ENCODE measurements at places on chromosomes 7 and 10.

GRCh38 chr7:55501611-55502010 is 70.7 kb downstream of the VOPP1 start:
- DNase-seq = no peak

DNA sequence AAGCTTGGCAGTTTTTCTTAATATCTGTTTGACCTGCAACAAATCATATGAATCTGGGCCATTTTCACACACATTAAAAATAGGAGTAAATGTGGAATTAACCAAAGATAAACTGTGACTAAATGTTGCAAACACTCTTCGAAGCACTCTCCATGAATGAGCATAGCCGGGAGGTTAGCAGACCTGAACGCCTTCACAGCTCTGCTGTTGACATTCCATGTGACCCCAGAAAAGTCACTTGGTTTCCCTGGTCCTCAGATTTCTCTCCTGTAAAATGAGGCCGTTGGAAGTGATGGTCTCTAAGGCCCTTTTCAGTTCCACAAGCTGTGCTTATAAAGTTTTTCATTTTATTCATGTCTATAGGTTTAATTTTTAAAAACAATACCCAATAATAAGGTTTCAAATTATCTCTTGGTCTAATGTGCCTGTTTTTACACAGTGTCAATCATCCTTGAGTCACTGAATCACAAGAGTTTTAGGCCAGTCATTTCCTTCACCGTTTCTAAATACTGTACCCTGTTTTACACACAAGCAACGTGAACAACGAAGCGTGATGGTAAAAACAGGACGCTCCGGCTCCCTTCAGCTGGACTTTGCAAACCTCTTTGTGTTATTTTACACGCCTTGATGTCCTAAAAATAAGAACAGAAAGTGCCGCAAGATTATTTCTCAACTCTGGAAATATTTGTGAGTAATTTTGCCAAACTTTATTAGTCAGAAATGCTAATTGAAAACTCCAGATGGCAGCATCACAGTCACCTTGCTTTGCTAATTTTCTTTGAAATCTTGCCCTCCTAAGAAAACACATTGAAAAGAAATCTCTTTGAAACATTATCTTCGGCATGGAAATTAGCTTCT is 38.6 kb upstream of the MET start:
- no peak for DNase-seq

GRCh38 chr7:85489498-85489897 is 302.6 kb upstream of the SEMA3D start:
- DNase-seq = no peak

GRCh38 chr10:102009801-102010425 is 46.1 kb downstream of the ARMH3 start:
- DNase-seq = no peak

- no peak for DNase-seq
Observed at GRCh38 chr10:18142151-18142550, 1.9 kb downstream of the CACNB2 start.

- no peak for DNase-seq
Observed at GRCh38 chr7:117942780-117943179, 69.5 kb upstream of the CTTNBP2 start.

DNA sequence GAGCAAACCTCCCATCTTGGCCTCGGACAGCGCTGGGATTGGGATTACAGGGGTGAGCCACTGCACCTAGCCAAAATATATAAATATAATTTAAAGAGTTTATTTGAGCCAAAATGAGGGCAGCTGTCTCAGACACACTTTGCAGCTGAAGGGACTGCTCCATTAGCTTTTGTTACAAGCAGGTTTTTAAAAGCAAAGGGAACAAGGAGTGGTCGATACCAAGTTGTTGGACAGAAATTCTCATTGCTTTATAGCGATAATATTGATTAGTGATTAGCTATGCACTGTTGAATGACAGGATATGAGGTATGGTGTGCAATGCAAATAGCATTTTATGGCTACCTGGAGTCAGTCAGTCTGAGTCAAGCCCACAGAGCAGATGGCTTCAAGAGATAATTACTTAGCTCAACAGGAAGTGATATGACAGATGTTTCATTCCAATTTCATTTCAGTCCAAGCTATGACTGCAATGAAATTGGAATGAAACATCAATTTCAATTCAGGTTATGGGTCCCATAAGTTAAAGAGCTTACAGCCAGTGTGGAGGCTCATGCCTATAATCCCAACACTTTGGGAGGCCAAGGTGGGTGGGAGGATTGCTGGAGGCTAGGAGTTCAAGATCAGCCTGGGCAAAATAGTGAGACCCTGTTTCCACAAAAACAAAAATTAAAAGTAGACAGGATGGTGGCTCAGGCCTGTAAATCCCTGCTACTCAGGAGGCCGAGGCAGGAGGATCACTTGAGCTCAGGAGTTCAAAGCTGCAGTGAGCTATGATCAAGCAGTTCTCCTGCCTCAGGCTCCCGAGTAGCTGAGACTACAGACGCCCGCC is 23.1 kb downstream of the TYW1 start:
- no peak for DNase-seq

GRCh38 chr7:18345641-18346234 is 149.8 kb upstream of the HDAC9 start:
- DNase-seq = peak; percentile 4

GRCh38 chr10:110535958-110536891 is 31.3 kb upstream of the SMC3 start:
- peak; percentile 68 for DNase-seq

- DNase-seq = no peak
Observed at GRCh38 chr7:91408388-91409154, 144.3 kb downstream of the FZD1 start.

- peak; percentile 28 for DNase-seq
Observed at GRCh38 chr10:5976512-5977470, 552 bp downstream of the IL15RA start.

DNA sequence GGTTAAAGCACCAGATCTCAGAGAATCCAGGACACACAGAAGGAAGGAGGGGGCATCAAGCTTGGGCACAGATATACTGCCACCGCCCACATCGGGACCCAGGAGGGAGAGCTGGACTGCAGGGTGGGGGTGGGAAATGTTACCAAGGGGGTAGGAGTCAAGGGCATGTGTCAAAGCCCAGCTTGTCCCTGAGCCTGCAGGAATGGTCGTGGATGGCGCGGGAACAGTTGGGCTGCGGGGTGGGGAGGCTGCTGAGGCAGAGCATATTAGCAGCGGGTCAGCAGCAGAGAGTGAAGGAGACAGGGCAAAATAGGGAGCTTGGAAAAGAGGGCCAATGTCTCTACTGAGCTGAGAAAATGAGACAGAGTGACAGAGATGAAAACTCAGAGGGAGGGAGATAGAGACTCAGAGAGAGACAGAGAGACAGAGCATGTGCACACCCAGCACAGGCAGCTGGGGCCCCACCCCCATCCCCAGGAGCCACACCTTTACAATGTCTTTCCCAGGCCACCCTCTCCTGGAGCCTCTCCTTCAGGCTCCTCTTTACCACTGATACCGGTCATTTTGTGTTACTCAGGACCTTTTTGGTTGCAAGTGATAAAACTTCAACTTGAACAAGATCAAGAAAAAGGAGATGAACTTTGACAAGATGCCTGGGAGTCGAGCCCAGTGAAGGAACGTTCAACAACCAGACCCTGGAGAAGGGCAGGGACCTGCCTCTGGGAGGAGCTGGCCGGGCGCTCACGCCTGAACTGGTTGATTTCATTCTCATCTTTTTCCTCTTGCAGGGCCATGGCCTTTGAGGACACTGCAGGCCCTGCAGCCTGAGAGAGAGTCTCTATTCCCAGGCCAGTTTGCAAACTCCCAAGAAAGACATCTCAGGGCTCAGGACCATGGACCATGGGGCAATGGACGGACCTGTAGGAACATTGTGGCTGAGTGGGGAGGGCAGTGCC is 50.0 kb downstream of the AOC1 start:
- no peak for DNase-seq

DNA sequence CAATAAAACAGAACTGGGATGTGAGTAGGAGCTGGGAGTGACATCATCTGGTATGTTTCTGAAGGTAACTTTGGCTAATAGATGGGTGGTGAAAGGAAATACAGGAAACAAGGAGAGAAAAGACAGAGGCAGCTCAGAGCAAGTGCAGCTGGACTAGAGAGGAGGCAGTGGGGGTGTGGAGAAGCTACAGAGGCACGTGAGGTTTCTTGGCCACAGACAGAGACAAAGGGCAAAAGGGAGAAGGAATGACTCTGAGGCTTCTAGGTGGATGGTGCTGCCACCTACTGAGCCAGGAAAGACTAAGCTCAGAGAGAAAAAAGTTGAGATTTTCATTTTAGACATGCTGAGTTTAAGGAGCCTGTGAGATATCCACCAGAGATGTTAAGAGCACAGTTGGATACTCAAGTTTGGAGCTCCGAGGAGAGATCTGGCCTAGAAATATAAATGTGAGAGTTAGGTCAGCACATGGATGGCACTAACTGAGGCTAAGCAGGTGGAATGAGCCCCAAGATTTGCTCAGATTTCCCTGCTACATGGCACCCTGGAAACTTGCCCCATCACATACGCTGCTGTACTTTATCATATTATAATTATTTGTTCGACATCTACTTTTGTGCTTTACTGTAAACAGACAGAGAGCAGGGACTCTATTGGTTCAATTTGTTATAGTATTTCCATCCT is 293.0 kb upstream of the IMMP2L start:
- DNase-seq = no peak

GRCh38 chr7:22601408-22601807 is 101.4 kb upstream of the STEAP1B start:
- no peak for DNase-seq

- no peak for DNase-seq
Observed at GRCh38 chr7:47344171-47344955, 237.5 kb downstream of the TNS3 start.

DNA sequence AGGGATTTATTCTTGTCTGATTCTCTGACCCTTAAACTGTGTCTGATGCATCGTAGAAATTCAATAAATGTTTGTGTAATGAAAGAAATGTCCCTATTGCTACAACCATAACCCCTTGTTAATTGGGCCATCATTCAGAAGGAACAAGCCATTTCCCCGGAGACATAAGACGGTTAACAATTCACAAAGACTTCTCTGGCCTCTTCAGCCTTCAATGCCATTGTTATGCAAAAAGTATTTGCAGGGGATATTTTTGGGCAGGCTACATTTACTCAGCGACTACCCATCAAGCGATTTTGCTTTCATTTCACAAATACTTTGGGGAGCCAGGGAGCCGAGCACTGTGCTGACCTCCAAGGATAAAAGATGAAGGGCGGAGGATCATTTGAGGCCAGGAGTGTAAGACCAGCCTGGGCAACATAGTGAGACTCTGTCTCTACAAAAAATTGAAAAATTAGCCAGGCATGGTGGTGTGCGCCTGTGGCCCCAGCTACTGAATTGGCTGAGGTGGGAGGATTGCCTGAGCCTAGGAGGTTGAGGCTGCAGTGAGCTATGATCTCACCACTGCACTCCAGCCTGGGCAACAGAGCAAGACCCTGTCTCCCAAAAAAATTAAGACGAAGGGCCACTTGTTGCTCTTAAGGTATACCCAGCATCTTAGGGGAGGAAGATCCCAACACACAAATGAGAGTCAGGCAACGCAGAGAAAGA is 20.0 kb upstream of the SDK1 start:
- DNase-seq = no peak

DNA sequence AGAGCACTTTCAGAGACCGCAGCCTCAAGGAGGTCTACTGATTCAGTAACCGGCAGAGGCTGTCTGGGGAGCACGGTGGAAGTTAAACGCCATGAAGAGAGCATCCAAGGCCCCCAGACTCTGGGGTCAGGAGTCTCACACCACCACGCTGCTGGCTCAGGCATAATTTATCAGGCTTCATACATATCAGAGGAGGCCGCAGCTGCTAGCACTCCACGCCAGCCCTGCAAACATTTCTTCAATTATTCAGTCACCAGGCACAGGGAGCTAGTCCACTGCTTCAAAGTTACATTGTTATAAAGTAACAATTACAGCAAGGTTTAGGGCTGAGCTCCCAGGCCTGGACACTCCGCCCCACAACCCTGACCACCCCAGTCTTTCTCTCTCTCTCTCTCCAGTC is 97.8 kb downstream of the PAXIP1 start:
- no peak for DNase-seq

DNA sequence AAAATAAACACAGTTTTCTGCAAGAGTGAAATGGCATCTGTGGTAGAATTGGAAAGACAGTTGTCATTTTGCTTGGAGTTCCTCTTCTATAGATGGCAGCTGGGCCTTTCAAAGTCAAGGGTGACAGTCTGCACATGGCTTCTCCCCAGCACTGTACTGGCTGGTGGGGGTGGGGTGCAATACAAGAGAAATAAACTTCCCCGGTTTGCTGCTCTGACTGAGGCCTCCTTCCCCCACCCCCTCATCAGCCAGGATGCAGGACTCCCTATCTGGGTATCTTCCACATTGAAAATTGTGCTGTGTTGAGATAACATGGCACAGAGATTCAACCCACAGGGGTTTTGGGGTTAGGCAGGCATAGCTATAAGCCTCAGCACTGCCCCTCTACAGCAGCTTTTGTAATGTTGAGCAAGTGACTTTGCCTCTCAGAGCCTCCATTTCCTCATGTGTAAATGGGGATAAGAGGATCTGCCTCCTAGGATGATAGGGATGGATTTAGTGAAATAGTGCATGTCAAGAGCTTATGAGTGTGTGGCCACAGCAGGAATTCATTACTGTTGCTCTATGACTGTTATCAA is 85.8 kb upstream of the WDR11 start:
- no peak for DNase-seq

All from stimulated activated CD8-positive, alpha-beta memory T cell treated with anti-CD3 and anti-CD28 coated beads, Interleukin-4, amount 100 ng/mL, for 24 hours (primary cell).